ENCODE measurements at places on chromosomes 1 and 21.

DNA sequence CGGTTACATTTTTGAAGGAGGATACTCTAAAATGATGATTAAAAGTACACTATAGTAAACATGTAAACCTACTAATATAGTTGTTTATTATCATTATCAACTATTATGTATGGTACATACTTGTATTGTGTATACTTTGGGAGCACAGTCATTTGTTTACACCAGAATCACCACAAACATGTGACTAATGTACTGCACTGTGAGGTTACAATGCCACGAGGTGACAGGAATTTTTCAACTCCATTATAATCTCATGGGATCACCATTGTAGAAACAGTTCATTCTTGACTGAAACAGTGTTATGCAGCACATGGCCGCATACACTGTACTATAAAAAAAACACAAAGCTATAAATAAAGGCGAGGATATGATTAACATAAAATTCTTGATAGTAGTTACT, 44.3 kb downstream of the GPATCH2 start:
- no peak for DNase-seq

DNA sequence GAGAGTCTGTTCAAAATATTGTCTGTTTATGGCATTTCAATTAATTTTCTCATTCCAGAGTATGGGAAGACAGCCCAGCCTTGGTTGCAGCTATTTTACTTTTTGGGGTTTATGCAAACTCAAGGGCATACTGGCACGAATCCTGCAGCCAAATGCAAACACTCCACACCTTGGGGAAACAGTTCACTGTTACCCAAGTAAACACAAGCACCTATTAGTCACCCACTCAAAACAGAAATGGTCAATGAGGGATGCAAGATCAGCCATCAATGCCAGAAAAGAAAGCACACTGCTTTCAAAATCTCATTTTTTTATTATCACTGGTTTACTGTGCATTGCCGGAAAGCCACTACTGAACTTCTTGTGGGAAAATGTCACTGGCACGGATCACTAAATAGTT, 170.6 kb downstream of the RUNX1 start:
- no peak for DNase-seq

- DNase-seq, result no peak
Measured at GRCh38 chr1:23116921-23117699, 51.5 kb downstream of the LUZP1 start.

DNA sequence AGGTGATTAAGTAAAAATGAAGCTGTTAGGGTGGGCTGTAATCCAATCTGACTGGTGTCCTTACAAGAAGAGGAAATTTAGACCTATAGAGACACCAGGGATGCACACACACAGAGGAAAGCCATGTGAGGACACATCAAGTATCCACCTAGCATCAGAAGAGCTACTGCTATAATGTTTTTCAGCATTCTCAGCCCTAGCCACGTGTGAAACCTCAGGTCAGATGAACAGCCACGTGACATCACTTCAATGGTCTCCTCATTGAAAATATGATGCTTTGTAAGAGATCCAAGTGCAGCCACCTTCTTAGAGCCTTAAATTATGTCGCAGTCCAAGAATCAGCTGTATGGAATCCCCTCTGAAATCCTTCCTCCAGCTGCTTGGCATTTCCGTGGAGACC, 65.1 kb downstream of the C1orf87 start:
- DNase-seq, result no peak

GRCh38 chr1:23772049-23772853, 6.0 kb upstream of the PITHD1 start:
- peak; percentile 75 for DNase-seq

- no peak for DNase-seq
Measured at GRCh38 chr1:222521299-222522104, 26.4 kb downstream of the HHIPL2 start.

GRCh38 chr1:154864189-154864975, 5.7 kb downstream of the KCNN3 start:
- DNase-seq, result no peak

DNA sequence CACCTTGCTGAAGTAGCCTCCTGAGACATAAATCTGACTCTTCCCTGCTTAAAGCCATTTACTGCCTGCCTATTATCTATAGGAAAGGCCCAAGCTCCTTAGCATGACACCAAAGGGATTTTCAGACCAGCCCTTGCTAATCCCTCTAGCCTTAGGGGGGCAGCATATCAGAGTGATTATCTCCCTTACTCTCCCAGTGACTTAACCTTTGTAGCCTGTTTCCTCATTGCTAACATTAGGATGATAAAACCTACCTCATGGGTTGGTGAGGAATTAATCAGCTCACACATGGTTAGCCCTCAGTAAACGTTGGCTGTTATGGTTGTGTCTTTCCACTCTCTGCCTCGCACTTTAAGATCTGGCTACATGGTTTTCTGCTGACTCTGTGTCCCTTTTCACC, 70.1 kb downstream of the ROR1 start:
- no peak for DNase-seq

- no peak for DNase-seq
Measured at GRCh38 chr21:33433425-33434114, 30.4 kb downstream of the IFNGR2 start.

- DNase-seq, result no peak
Measured at GRCh38 chr1:239644604-239645003, 258.2 kb downstream of the CHRM3 start.

- no peak for DNase-seq
Measured at GRCh38 chr1:76769911-76770310, 97.4 kb upstream of the ST6GALNAC5 start.

GRCh38 chr1:35881850-35882273, 1.1 kb upstream of the AGO1 start:
- DNase-seq, result no peak

DNA sequence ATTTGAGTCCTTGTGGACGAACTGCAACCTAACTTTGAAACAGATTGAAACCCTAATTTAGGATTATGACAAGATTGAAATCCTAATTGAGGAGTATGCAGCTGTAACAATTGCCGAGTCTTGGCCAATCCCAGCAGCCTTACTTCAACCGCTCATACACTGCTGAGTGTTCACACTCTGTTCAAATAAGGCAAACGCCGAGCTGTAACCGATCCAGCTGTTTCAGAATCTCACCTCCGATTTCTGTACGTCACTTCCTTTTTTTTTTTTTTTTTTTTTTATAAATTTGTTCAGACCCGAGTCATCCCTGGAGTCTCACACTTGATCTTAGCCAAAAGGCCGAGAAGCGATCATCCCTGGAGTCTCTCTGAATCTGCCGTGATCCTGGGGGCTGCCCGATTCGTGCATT, 22.3 kb upstream of the ATP5PO start:
- no peak for DNase-seq

DNA sequence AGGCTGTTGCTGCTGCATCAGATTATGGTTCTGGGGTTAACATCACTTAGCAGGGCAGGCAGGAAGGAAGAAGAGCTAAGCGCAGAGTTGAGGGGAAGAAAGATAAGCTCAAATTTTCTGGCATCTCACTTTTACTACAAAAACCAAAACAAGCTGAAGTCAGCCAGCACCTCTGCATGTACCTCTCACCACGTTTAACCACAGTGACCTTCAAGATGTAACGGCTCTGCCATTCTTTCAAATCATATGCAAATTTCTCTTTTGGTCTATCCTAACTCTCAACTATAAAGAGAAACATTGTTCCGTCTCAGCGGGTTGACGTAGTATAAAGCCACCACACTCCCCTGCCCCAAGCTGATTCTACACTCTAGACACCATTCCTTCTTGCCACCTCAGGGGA, 154.4 kb downstream of the OMA1 start:
- no peak for DNase-seq

- DNase-seq, result no peak
Measured at GRCh38 chr1:61078618-61079295, 3.6 kb upstream of the NFIA start.

GRCh38 chr21:34215911-34216717, 142.7 kb downstream of the MRPS6 start:
- DNase-seq, result no peak

- no peak for DNase-seq
Measured at GRCh38 chr1:53549781-53550180, 90.6 kb downstream of the DMRTB1 start.

DNA sequence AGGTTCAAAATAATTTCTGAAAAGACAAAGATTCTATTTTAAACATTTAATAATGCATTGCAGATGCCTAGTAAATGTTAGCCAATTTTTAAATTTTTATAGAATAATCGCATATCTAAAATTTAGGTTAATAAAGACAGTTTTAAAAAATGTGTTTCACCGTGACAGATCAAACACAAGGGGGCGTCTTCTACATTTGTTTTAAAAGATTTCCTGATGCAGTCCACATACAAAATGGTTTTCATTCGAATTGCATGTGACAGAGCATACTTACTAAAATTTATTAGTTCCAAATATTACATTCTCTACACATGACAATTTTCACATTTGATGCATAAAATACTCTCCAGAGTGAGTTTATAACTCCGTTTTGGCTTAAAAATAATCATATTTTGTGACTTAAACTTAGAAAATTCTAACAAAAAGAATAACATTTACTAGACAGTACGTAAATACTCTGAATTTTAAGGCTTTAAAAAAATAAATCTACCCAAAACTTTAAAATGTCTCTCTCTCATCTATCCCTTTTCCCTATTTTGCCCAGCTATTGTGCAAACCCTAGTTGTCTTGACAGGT, 75.5 kb downstream of the ADAMTS1 start:
- DNase-seq, result peak; percentile 40

- no peak for DNase-seq
Measured at GRCh38 chr1:247077213-247077612, 1.4 kb downstream of the ZNF670 start.

- DNase-seq, result no peak
Measured at GRCh38 chr1:175482071-175482451, 261.3 kb downstream of the TNR start.

- no peak for DNase-seq
Measured at GRCh38 chr1:173451981-173452380, 25.2 kb upstream of the PRDX6 start.

DNA sequence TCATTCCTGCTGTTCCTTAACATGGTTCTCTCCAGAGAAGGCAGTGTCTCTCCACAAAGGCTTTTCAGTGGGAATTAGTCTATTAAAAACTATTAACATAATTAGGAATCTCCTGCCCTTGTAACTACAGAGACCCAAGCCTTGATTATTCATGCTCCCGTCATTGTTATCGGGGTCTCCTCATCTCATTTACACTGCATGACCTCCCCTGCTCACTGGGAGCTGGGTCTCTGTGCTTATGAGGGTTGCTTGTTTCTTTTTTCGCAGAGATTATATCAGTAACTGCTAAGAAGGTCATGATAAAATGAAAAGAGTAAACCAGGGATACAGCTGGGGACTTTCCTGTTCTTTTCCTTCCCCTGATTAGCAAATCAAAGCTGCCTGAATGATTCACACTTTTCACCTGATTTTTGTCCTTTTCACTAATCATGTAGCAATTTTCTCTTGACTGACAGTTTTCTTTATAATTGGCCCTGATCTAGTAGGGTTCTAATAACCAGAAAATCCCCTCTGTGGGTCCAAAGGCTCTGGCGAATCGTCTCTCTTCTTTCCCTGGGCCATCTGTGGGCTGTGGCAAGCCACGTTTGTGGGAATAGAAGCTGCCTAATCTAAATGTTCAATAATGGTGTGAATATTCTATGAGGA, 116.5 kb upstream of the BARHL2 start:
- no peak for DNase-seq

GRCh38 chr1:65265651-65266351, 43.5 kb upstream of the DNAJC6 start:
- DNase-seq, result peak; percentile 89

DNA sequence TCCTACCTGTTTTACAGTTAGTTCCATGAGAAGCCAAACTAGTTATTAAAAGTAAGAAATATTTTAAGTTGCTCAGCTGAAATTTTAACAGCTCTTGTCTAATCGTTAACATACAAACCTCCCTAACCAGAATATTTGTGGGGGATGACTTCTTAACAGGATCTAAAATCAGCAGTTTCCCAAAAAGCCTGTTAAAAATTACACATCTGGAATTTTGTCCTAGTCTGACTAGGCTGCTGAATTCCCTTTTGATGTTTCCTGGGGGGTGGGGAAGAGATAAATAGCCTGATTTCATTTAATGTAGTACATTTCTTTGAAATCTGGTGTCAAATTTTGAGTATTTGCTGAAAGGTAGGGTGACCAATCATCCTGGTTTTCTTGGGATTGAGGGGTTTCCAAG, 78.8 kb upstream of the ARHGAP29 start:
- no peak for DNase-seq

DNA sequence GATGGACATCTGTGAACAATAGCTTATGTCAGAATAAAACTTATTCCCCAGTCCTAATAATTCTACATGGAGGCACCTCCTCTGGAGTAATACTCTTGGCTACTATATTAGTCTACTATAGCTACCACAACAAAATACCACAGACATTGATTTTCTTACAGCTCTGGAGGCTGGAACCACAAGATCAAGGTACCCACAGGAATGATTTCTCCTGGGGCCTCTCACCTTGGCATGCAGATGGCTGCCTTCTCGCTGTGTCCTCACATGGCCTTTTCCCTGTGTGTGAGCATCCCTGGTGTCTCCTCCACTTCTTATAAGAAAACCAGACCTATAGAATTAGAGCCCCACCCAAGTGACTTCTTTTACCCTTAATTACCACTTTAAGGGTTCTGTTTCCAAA, 244.3 kb downstream of the BARHL2 start:
- no peak for DNase-seq

- DNase-seq, result no peak
Measured at GRCh38 chr21:43785134-43785533, 4.2 kb upstream of the RRP1 start.

DNA sequence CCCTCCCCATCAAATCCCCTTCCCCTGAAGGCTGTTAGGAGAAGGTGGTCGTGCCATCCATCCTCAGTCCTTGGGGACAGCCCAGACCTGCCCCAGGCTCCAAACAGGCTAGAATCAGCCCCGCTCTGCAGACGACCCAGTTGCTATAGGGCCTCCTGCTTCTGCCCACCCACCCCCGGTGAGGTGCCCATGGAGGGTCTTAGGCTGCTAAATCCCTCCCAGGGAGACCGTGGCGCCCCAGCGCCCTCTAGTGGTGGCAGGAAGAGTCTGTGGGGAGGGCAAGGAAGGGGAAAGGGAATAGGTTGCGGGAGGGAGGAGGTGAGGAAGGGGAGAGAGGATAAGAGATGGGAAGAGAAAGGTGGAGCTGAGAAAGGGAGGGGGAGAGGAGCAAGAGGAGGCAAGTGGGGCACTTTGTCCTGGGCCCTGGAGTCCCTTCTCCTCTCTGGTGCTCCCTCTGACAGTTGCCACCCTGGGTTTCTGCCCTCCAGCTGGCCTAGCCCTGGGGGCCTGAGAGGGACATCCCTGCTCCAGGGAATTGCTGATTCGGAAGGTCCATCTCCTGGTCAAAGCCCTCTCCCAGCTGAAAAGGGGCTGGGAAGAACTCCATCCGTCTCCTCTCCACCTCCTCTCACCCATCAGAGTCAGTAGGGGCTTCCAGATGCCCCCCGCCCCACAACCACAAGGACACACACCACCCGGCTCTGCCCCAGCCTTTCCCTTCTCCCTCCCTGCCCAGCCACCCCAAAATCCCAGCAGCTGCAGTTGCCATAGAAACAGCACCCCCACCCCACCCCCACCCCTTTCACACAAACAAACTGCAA, 55.4 kb downstream of the CAMK2N1 start:
- DNase-seq, result peak; percentile 86
